ENCODE measurements at places on chromosomes 3 and 15.

DNA sequence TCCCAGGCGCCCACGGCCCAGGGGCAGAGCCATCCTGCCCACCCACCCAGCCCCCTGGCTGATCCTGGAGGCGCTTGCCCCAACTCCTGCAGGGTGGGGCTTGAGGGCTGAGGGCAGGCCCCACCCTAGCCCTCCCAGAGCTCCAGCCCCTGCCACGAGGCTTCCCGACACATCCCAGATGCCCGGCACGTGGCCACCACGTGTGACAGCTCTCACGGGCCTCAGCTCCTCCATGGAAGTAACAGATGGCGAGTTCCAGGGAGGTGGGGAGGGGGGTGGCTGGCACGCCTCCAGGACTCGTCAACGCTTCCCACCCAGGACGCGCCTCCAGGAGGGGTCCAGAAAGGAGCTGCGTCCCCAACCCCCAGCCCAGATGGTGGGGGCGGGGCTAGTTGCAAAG is 29.1 kb downstream of the PLXND1 start:
- no peak for DNase-seq

DNA sequence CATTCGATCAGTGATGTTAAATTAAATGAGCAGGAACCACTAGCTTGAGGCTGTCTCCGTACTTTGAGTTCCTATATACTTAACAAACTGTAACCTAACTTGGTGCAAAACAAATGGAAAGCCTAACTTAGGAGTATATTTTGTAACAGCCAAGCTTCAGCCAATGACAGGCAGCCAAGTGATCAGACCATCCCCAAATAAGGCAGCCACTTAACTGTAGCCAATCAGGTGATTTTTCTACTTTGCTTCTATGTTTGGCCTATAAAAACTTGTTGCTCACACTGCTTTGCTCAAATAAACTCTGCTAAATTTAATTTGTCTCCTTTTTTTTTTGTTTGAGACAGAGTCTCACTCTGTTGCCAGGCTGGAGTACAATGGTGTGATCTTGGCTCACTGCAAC is 19.3 kb upstream of the ZNF770 start:
- no peak for DNase-seq

DNA sequence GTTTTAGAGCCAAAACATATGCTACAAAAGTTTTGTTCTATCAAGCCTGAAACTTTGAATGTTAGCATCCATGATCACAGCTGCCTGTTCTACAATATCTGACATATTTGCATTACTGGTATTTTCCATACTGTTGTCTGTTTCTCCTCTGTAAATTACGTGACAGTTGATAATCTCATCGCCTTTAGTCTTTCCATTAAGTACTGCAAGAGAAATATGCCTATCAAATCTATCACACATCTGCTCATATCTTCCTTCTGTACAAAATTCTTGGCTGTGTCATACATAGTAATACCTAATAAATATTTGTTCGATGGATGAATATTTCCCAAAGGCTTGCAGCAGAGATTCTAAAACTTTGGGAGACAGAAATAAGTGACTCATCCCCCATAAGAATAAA is 717.3 kb downstream of the OTOL1 start:
- DNase-seq = no peak

DNA sequence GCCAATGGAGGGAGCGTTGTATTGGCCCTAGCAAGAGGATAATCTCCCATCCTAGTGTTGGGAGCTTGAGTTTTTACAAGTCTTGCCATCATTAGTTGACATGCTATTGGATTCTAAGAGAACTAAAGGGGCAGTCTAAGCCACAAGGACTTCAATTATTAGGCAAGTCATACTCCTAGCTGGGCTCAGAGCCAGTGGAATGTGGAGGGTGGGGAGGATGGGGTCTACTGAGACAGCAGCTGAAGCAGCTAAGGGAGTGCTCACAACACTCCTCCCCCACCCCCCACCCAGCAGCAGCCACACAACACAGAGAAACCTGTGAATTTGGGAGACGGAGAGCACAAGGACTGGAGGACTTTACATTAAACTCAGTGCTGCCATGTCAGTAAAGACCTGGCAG is 27.9 kb downstream of the FRG2C start:
- DNase-seq = no peak

- no peak for DNase-seq
Measured at GRCh38 chr3:174986685-174987084, 127.6 kb downstream of the NAALADL2 start.

GRCh38 chr15:89429023-89429422 is 67.4 kb downstream of the RHCG start:
- no peak for DNase-seq

GRCh38 chr15:35888815-35889214 is 342.9 kb upstream of the DPH6 start:
- DNase-seq = no peak

GRCh38 chr3:127151992-127152650 is 40.8 kb upstream of the PRR23E start:
- DNase-seq = no peak

- no peak for DNase-seq
Measured at GRCh38 chr3:130044370-130044769, 37.3 kb upstream of the ALG1L2 start.

DNA sequence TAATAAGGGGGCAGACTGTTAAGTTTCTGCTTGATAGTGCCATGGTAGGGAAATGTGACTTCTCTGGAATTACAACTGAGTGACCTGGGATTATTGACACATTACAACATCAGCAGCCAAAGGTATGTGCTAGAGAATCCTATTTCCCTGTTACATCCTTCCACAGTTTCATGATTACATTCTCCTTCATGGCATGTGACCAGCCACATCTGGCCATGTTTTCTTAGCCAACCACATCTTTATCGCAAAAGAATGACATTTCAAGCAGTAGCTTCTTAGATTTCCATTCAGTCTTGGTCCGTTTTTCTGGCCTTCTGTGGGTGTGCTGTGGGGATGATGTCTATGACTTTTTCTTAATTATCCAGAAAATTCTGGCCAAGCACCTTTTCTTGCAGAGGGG is 45.4 kb upstream of the CTDSPL start:
- no peak for DNase-seq

GRCh38 chr3:72982609-72983366 is 13.8 kb upstream of the PPP4R2 start:
- no peak for DNase-seq

DNA sequence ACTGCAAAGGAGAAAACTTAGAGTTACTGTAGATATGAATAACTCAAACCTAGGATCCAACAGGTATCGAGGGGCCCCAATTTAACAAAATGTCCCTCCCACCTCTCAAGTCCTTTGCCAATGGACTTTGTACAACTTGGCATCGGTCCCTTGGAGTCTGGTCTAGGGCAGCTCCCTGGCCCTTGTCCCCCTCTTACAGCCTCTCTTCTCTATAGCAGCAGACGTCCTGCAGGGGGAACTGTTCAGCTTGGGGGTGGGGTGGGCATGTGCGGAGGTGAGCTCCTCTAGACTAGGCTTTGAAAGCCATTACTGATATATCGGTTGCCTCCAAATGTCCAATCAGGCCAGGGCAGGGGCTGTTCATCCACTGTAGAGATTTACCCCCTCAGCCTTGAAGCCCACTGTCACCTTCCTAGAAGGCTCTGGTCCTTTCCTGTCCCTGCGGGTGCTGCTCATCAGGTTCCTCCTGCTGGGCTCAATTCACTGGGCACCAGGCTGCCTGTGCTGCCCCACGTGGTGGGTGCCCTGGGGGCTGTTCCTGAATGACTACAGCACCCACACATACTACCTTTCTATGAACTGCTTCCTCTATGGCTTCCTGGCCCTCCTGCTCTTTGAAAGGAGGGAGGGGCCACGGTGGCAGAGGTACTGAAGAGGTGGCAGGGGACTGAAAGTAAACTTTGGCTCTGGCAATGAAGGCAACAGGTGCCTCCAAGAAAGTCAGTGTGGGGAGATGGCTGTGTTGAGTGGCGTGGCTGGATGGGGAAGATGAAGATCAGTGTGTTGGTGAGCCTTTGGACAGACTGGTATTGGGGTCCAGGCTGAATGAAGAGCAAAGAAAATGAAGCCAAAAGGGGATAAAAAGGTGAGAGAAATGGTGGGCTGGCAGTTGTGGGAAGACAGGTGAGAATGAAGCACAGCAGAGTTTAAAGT is 78.8 kb upstream of the MEX3B start:
- no peak for DNase-seq

- DNase-seq = no peak
Measured at GRCh38 chr15:100245487-100245820, 96.3 kb downstream of the ADAMTS17 start.

DNA sequence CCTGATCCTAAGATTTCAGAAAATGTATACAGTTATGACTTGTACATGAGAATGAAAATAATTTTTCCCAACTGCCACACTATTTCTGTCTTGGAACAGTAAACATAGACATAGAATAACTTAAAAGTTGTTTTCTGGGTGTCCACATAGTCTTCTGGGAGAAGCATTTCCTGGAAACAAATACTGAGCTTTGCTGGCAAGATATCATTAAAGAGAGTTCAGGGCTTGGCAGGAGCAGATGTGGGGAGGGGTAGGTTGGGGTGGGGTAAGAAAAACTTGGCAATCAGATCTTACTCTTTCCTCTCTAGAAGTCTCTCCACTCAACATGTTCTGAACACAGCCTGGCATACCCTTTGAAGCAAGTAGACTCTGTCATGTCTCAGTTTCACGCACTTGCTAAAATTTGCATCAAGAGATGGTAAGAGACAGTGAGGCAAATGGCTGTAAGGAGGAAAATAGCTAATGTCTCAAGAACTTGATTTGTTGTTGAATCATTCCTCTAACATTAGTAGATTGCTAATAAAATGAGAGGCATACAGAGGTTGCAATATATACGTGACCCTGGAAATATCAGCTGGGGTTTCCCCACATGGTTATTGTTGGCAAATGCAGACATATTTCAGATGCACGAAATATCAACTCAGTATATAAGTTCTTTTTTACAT is 27.3 kb upstream of the ABI3BP start:
- no peak for DNase-seq

DNA sequence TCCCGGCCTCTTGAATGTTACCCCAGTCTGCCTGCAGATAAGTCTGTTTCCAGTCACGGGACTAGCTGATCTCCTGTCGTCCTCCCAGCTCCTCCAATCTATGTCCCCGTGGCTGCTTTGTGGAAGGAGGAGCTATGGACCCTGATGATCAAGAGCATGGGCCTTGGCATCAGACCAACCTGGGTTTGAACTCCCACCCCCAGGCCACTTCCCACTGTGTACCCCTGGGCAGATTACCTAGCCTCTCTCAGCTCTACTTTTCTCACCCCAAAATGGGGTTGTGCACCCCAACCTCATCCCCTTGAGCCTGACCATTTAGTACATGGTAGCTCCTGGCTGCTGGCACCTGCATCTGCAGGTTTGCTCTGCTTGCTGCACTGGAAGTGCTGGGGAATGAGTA is 55.8 kb downstream of the GASK1A start:
- no peak for DNase-seq

DNA sequence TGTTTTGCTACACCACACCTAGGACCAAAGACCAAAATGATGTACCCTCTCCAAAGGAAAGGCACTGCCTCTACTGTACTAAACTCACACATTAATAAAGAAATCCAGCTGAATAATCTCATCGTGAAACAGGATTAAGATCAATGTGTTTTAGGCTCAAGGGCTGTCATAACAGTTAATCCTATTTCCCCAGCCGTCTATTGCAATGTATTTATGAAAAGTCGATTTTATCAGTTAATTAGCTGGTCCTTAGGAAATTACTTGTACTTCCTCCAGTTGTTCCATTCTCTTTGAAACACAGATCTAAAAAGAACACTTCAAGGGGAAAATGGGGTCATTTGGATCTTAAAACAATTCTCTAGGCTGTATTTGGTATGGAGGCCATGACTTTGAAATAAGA is 8.5 kb downstream of the ETV5 start:
- no peak for DNase-seq

DNA sequence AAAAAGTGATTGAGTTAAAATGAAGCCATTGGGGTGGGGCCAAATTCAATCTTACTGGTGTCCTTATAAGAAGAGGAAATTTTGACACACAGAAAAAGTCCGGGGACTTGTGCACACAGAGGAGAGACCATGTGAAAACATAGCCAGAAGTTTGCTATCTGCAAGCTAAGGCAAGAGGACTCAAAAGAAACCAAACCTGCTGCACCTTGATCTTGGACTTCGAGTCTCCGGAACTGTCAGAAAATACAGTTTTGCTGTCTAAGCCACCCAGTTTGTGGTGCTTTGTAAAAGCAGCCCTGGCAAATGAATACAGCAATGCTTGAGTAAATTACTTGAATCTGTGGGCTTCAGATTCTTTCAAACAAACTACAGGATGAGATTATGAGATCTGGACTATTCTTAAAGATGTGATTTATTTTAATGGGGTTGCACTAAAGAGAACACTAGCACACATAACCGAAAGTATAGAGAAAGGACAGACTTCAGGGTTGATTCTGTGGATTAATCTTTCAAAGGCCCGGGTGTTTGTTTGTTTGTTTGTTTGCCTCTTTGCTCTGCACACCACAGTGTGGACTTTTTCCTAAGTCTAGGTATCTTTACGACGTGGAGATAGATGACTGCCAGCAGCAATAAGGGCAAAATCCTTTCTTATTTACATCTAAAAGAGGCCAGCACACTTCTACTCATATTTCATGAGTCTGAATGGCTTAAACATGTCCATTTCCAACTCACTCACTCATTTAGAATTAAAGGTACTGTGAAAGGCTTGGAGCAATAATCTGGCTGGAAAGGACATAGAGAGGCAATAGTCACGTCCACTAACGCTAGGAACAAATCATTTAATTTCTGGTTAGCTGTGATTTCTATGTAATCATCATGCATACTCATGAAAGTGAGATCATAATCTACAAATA is 53.9 kb upstream of the SSR3 start:
- no peak for DNase-seq

DNA sequence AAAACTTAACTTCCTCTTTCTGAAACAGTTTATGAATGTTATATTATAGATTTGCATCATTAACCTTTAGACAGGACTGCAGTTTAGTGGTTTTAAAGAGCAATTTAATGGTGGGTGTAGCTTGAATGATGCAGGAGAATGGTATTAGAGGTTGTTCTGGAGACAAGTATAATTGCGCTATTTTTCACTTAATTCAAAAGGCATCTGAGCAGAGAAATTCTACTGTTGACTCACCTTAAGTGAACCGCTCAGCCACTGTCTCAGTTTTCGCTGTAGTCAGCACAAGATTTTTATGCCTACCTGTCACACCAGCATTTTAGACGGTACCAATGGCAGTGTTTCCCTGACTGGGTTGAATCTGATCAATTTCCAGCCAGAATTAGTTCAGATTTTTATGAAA is 348.8 kb upstream of the DCBLD2 start:
- DNase-seq = no peak

DNA sequence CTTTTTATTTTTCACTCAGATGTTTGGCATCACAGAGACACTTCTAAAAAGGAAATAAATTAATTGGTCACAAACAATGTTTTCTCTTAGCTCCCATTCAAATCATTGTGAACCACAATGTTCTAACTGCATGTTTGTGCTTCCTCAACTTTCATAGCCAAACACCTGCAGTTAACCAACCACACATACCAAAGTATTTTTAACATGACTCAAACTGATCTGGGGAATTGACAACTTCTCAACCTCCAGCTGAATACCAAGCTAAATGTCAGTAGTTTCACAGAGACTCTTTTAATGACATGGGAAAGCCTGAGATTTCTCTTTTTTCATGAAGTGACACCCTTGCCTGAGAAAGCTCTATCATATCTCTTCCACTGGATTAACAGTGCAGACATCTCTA is 217.9 kb upstream of the MME start:
- no peak for DNase-seq

Data from hypothalamus (tissue), 51 donors.